Stimulated activated CD4-positive, alpha-beta T cell treated with anti-CD3 and anti-CD28 coated beads, TNF-alpha, amount 100 ng/mL, for 48 hours (primary cell): ENCODE measurements at places on chromosomes 3 and 15.

DNA sequence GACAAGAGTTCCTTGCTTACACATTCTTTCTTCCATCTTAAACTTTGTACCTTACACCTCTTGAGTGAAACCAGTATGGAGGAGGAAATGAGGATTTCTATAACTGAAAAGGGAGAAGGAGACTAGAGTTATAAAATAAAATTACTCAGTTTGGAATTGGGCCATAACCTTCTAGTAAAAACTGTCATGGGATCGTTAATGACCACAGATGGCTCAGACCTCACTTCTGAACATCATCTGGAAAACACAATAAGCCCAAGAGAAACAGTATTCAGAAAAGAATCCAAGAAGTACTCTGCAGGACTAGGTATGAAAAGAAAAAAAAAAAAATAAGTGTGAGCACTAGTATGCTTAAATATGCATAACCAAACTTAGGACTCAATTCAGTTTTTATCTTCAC lies 12.1 kb downstream of the GAP43 start:
- no peak for DNase-seq

GRCh38 chr3:24123596-24123995 lies 178.5 kb downstream of the NR1D2 start:
- DNase-seq, result no peak

DNA sequence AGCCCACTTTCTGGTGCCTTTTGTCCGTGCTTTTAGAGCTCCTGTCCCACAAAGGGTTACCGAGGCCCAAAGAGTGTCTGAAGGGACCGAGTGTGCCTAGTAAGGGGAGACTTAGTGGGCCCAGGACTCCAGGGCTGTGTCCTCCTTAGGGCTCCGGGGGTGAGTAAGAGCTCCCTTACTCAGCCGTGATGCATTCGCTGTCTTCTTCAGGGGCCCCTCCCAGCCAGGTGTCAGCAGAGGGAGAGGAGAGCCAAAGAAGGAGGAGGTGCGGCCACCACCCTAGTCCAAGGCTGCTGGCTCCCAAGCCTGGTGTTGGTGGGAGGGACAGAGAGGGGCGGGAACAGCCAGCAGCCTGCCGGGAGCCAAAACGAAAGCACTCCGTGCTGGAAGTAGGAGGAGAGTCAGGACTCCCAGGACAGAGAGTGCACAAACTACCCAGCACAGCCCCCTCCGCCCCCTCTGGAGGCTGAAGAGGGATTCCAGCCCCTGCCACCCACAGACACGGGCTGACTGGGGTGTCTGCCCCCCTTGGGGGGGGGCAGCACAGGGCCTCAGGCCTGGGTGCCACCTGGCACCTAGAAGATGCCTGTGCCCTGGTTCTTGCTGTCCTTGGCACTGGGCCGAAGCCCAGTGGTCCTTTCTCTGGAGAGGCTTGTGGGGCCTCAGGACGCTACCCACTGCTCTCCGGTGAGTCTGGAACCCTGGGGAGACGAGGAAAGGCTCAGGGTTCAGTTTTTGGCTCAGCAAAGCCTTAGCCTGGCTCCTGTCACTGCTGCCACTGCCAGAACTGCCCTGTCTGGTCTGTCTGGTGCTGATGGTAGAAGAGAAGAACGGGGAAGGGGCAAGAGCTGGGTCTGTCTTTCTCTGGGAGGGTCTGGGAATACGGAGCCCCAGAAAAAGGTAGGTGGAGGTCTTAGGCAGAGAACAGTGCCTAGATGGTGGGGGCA lies at the start of gene IL17RC:
Gene IL17RC, plus strand, starts transcription at position 365 of the 947 bp plus-strand sequence. Its CDS starts 218 bp downstream, at position 583.
- DNase-seq, result no peak

DNA sequence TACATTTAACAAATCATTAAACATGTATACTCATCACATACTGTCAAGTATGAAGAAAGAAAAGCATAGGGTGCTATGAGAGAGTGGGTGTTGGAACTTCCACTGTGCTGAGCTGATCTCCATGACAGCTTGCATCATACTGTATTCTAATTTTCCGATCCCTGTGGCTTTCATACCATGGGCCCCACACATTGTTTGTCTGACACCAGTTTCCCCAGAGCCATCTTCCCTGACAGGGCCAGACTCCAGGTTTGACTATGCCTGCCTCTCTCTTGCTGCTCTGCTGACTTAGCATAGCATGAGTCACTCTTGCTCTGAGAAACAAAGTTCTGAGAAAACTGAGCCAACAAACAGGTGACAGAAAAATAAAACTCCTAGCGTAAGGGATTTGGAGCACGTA lies 37.0 kb upstream of the CASR start:
- DNase-seq, result peak; percentile 74

DNA sequence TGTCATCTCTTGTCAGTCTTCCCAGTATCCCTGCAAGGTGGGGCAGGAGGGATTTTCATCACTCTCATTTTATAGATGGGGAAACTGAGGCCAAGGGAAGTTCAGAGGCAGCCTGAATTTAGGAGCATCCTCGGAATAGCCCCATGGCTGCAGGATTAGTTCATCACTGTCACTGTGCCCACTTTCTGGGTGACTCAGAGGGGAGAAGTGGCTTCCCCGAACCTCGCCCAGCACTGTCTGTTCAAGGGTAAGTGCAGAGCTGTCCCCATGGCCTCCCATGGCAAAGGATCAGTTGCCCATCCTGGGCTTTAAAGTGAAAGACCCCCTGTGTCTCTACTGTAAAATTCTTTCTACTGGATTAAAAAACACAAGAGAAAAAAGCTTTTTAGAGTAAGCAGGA lies 60.0 kb upstream of the SEC13 start:
- no peak for DNase-seq
